CD4-positive, alpha-beta T cell treated with Interferon gamma for 1 hour (primary cell): ENCODE measurements at places on chromosomes 2 and 18.

- DNase-seq: no peak
These were observed 46.6 kb downstream of the HDAC4 start for GRCh38 chr2:239354132-239354790.

GRCh38 chr18:76434452-76434851, 60.6 kb downstream of the ZNF516 start:
- no peak for DNase-seq

DNA sequence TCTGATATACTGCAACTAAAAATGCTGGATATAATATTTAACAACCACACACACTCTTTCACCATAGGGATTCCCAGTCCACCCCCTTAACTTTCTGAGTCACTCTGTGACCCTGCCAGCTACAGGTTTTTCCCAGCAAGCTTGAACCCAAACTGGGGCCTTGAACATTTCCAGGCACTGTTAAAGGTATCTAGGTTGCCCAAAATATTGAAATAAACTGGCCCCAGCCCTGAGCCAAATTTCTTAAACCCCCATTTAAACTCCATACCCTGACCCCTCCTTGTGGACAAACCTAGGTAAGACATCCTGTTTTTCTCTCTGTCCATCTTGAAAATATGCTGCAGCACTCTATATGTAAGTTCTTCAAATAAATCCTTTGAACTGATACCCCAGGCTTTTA, 19.7 kb upstream of the DCTN1 start:
- no peak for DNase-seq

- DNase-seq: peak; percentile 62
These were observed 224.3 kb downstream of the ANAPC1 start for GRCh38 chr2:111659361-111660333.

GRCh38 chr2:160251569-160251968, 51.5 kb upstream of the ITGB6 start:
- DNase-seq: no peak
